ENCODE measurements at places on chromosomes 1 and 21. TPM values are rescaled to one million over a fixed set of nuclear protein-coding genes. Genes with fewer than 3 reads are reported as not detected.

The ATAD3C gene
- total RNA-seq = 1.8 TPM

The S100A5 gene
- not detected for total RNA-seq

The RHBDL2 gene
- total RNA-seq = not detected

DNA sequence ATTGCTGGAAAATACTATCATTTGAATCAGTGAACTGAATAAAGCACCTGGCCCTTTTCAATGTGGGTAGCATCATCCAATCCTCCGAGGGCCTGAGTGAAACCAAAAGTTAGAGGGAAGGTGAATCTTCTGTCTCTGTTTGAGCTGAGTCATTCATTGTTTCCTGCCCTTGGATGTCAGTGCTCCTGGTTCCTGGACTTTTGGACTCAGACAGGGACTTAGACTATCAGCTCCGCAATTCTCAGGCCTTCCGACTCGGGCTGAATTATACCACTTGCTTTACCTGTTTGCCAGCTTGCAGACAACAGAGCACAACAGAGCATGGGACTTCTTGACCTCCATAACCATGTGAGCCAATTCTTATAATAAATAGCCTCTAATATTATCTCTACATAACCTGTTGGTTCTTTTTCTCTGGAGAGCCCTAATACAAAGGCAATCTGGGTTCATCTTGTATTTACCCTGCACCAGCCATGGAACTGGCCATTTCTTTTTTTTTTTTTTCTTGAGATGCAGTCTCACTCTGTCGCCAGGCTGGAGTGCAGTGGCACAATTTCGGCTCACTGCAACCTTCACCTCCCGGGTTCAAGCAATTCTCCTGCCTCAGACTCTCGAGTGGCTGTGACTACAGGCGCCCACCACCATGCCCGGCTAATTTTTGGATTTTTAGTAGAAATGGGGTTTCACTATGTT is 19.2 kb upstream of the VASH2 start:
- H3K4me1 ChIP-seq = no peaks in the 10 kb centered on the region
- no peaks in the 10 kb centered on the region for H3K36me3 ChIP-seq
- H3K4me3 ChIP-seq = no peak overlapping the region
- DNase-seq = no peak
- no peak overlapping the region for H3K27ac ChIP-seq
- peaks cover 8% of the 10 kb centered on the region for H3K27me3 ChIP-seq

DNA sequence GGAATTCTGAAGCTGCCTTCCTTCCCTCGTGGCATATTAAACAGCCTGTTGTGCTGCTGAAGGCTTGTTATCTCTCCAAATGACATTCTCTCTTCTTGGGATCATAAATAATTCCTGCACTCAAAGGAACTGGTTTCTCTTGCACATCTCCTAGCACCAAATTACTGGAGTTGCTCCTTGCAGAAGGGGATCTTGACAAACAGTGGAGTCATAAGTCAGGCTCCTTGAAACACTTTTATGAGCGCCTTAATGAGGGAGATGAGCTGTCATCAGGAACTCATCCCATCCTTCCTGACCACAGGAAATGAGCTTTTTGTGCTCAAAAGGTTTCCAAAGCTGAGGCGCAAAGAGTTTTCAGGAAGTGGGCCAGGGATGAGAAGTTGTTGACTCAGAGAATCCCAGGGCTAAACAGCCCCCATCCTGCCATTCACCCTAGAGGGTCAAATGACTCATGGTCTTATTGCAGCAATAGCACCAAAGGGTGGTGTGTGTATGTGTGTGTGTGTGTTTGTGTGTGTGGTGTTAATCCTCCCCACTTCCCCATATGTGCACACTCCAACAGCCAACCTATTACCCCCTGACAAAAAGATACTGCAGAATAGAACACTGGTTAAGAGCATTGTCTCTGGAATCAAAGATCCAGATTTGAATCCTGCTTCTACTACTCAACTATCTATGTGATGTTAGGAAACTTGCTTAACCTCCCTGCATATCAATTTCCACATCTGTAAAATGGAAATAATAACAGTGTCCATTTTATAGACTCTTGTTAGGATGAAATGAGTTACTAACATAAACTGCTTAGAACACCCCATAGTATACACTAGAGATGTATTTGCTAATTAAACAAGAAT is 2.8 kb upstream of the PHC2 start:
- no peak overlapping the region for H3K4me3 ChIP-seq
- peaks cover 45% of the 10 kb centered on the region for H3K4me1 ChIP-seq
- peak overlapping the region; percentile 69 for H3K27ac ChIP-seq
- no peaks in the 10 kb centered on the region for H3K27me3 ChIP-seq
- H3K36me3 ChIP-seq = no peaks in the 10 kb centered on the region
- peak; percentile 98 for DNase-seq

DNA sequence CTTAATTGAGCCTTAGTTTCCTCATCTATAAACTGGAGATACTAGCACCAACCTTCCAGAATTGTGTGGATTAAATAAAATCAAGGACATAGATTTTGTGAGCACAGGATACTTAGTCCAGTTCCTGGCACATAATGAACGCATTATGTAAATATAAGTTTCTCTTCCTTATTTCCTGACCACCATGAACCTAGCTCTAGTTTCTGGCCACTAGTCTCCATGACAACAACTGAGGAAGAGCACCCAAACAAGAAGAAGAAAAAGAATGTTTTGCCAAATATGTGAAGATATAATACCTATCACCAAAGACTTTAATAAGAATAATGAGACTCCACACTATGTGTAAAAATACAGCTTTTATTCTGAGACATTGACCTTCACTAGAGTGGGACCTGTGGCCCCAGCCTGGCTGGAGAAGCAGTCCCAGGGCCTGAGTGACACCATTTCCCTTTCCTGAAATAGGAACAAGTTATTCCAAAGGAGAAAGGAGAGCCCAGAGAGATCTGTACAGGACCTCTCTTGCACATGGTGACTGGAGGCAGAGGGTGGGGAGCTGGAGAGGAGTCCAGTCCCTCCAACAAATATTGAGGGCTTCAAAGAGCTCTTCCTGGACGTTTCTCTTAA is 940 bp upstream of the USF1 start:
- peaks cover 12% of the 10 kb centered on the region for H3K4me1 ChIP-seq
- peak overlapping the region; percentile 85 for H3K4me3 ChIP-seq
- H3K36me3 ChIP-seq = no peaks in the 10 kb centered on the region
- H3K27me3 ChIP-seq = no peaks in the 10 kb centered on the region

DNA sequence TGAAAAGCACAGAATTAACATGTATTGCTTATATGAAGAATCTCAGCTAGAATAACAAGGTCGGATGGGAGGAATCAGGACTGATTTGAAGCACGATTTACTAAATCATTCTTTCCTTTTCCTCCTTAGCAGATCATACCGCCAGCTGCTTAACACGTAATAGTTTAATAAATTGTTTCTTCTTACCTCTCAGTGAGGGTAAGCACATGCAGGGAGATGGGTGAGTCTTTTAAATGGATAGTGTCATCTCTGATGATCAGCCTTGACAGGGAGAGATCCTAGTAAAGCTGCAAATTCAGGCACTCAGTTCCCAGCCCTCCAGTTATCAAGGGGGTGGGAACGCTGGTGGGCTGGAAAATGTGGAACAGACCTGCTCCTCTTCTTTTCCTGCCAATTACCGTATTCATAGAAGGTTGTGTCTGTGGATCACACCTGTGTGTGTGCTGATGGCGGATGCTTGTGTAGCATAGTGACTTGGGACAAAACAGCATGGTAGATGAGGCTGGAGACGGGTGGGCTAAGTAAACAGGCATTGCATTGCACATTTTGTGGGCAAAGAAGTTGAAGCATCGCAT is 30.7 kb downstream of the NTPCR start:
- H3K4me1 ChIP-seq = peaks cover 14% of the 10 kb centered on the region
- H3K36me3 ChIP-seq = peaks cover 6% of the 10 kb centered on the region
- H3K27me3 ChIP-seq = no peaks in the 10 kb centered on the region
- DNase-seq = no peak
- no peak overlapping the region for H3K4me3 ChIP-seq

DNA sequence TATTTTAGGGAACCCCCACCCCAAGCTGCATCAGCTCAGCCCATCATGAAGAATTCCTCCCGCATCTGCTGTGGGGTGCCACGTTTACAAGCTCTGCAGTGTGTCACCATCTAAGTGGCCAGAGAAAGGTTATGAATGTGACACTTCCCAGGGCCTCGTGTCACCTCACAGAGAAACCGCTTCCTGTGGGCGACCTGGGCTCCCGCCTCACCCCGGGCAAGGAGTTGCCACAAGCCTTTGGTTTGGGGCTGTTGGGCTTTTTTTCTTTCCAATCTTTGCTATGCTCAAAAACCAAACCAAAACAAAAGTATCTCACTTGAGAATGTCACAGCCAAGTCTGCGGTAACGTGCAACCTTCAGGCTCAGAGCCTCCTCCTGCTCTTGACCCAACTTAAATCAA is 82.1 kb upstream of the ARHGEF16 start:
- no peak overlapping the region for H3K27ac ChIP-seq
- H3K27me3 ChIP-seq = no peaks in the 10 kb centered on the region
- no peak for DNase-seq
- H3K36me3 ChIP-seq = no peaks in the 10 kb centered on the region
- peaks cover 34% of the 10 kb centered on the region for H3K4me1 ChIP-seq

DNA sequence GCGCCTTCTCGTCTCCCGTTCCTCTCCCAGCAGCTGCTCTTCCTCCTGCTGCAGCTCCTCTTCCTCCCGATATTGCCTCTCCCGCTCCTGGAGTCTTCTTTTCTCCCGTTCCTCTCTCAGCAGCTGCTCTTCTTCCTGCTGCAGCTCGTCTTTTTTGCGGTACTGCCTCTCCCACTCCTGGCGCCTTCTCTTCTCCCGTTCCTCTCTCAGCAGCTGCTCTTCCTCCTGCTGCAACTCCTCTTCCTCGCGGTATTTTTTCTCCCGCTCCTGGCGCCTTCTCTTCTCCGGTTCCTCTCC is 5.3 kb downstream of the TCHH start:
- peak overlapping the region; percentile 56 for H3K4me3 ChIP-seq
- no peak for DNase-seq
- no peaks in the 10 kb centered on the region for H3K36me3 ChIP-seq
- H3K4me1 ChIP-seq = peaks cover 22% of the 10 kb centered on the region

GRCh38 chr1:70436622-70437251 is 25.7 kb downstream of the CTH start:
- DNase-seq = no peak
- H3K27me3 ChIP-seq = no peaks in the 10 kb centered on the region
- no peak overlapping the region for H3K4me3 ChIP-seq
- no peak overlapping the region for H3K27ac ChIP-seq
- H3K36me3 ChIP-seq = peaks cover 5% of the 10 kb centered on the region

DNA sequence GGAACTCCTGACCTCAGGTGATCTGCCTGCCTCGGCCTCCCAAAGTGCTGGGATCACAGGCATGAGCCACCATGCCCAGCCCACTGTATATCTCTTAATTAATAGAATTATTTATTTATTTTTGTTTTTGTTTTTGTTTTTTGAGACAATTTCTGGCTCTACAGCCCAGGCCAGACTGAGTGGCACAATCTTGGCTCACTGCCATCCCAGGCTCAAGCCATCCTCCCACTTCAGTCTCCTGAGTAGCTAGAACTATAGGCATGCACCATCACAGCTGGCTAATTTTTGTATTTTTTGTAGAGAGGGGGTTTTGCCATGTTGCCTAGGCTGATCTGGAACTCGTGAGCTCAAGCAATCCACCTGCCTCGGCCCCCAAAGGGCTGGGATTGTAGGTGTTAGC is 15.7 kb upstream of the WDTC1 start:
- H3K4me3 ChIP-seq = no peak overlapping the region
- no peak overlapping the region for H3K27ac ChIP-seq
- DNase-seq = no peak
- no peaks in the 10 kb centered on the region for H3K36me3 ChIP-seq

- no peak overlapping the region for H3K4me3 ChIP-seq
- no peaks in the 10 kb centered on the region for H3K4me1 ChIP-seq
- DNase-seq = no peak
- no peaks in the 10 kb centered on the region for H3K36me3 ChIP-seq
These were observed 249.6 kb upstream of the BEND5 start for GRCh38 chr1:49026230-49026811.

- DNase-seq = no peak
- H3K4me1 ChIP-seq = no peaks in the 10 kb centered on the region
- no peaks in the 10 kb centered on the region for H3K27me3 ChIP-seq
- H3K36me3 ChIP-seq = no peaks in the 10 kb centered on the region
- H3K4me3 ChIP-seq = no peak overlapping the region
These were observed 101.5 kb downstream of the ATP1B1 start for GRCh38 chr1:169207797-169208520.
